ENCODE measurements at places on chromosomes 2 and 18. TPM values are rescaled to one million over a fixed set of nuclear protein-coding genes. Genes with fewer than 3 reads are reported as not detected.

DNA sequence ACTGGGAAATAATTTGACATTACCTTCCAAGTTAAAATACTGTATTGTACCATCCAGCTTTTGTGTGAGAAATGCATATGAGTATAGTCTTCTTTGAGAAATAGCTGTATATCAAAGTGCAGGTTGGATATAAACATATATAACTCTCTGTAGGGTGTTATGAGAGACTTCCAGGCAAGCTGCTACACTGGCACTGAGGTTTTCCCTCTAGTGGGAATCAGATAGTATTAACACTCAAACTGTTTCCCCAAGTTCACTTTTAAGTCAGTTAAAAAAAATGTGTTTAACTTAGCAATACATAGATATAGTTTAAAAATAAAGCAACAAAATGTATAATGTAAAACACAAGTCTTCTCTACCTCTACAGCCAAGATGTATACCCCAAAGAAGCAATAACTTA, 368.4 kb upstream of the SLC8A1 start:
- H3K36me3 ChIP-seq: no peaks in the 10 kb centered on the region
- no peaks in the 10 kb centered on the region for H3K4me1 ChIP-seq
- H3K27ac ChIP-seq: no peak overlapping the region
- H3K27me3 ChIP-seq: no peaks in the 10 kb centered on the region
- no peak for DNase-seq
- H3K4me3 ChIP-seq: no peak overlapping the region

DNA sequence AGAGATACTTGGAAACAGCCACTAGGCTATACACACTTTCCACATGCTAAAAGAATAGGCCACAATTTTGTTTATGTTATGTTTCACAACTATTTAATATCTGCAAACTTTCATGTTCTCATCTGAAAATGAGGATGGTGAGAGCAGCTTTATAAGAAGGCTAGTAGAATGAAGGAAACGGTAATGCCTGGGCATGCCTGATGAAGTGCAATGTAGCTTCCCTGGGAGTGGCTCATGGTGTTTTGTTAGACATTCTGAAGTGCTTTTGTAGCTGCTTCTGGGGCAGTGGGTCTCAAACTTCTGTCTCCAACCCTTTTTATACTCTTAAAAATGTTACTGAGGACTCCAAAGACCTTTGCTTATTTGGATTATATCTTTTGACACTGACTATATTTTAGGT, 193.3 kb upstream of the VWC2L start:
- H3K4me3 ChIP-seq: no peak overlapping the region
- no peaks in the 10 kb centered on the region for H3K4me1 ChIP-seq
- H3K27ac ChIP-seq: no peak overlapping the region
- DNase-seq: no peak
- no peaks in the 10 kb centered on the region for H3K36me3 ChIP-seq

GCG gene
- total RNA-seq: not detected

EIPR1 gene
- total RNA-seq: 14.5 TPM

DNA sequence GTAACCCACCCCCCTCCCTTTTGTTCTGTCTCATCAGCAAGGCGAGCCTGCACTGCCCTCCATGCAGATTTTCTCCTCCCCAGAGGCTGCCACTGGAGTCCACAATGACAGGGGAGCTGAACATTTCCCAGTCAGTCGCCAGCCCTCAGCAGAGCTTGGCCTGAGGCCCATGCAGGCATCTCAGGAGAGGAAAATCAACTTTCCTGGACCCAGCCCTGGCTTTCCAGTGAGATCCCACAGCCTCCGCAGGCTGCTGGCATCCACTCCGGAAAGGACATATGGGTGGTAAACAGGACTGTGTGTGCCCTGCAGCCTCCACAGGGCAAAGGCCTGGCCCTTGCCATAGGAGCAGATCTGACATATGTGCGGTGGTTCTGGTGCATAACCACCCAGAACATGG, 253.8 kb downstream of the TNS1 start:
- no peaks in the 10 kb centered on the region for H3K27me3 ChIP-seq
- peaks cover 34% of the 10 kb centered on the region for H3K36me3 ChIP-seq
- no peak overlapping the region for H3K4me3 ChIP-seq
- no peak for DNase-seq
- peaks cover 18% of the 10 kb centered on the region for H3K4me1 ChIP-seq

- no peaks in the 10 kb centered on the region for H3K27me3 ChIP-seq
- DNase-seq: no peak
- no peaks in the 10 kb centered on the region for H3K4me1 ChIP-seq
Measured at GRCh38 chr18:11251229-11251890, 102.0 kb upstream of the PIEZO2 start.

DIPK1C gene
- not detected for total RNA-seq

DNA sequence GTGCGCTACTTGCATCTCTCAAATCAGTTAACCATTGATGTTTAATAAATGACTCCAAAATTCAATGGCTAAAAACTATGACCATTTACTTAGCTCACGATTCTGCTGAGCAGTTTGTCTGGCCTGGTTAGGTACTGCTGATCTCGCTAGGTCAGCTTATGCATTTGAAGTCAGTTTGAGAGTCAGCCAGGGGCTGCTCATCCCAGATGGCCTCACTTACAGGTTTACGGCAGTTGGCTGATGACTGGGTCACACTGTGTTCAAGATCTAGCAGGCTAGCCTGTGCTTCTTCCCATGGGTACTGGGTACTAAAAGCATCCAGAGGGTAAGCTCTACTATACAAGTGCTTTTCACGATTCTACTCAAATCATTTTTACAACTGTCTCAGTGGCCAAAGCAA, 122.1 kb downstream of the DLGAP1 start:
- H3K4me1 ChIP-seq: no peaks in the 10 kb centered on the region
- no peaks in the 10 kb centered on the region for H3K36me3 ChIP-seq
- no peak for DNase-seq
- H3K27ac ChIP-seq: no peak overlapping the region
- H3K27me3 ChIP-seq: no peaks in the 10 kb centered on the region
- H3K4me3 ChIP-seq: no peak overlapping the region

DNA sequence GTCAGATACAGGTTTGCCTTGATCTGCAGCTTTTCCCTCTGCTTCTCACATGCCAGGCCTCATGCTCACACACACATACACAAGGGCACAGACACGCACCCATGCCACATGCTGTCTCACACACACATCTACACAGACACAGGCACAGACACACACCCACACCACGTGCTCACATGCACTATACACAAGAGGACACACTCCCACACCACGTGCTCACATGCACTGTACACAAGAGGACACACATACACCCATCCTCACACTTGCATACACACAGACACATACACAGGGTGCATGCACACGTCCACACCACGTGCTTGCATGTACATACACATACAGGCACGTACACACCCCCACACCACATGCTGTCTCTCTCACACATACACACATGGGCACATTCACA, 253.8 kb downstream of the ATAD2B start:
- no peak for DNase-seq
- no peaks in the 10 kb centered on the region for H3K4me1 ChIP-seq
- no peak overlapping the region for H3K4me3 ChIP-seq
- no peaks in the 10 kb centered on the region for H3K27me3 ChIP-seq
- H3K27ac ChIP-seq: no peak overlapping the region
- no peaks in the 10 kb centered on the region for H3K36me3 ChIP-seq

- no peaks in the 10 kb centered on the region for H3K27me3 ChIP-seq
- H3K27ac ChIP-seq: no peak overlapping the region
- no peaks in the 10 kb centered on the region for H3K4me1 ChIP-seq
- H3K36me3 ChIP-seq: no peaks in the 10 kb centered on the region
- DNase-seq: no peak
Measured at GRCh38 chr18:68456985-68457384, 257.9 kb downstream of the TMX3 start.

GRCh38 chr2:71101656-71102055, 28.4 kb downstream of the MCEE start:
- H3K4me1 ChIP-seq: no peaks in the 10 kb centered on the region
- no peaks in the 10 kb centered on the region for H3K27me3 ChIP-seq
- no peak for DNase-seq

DNA sequence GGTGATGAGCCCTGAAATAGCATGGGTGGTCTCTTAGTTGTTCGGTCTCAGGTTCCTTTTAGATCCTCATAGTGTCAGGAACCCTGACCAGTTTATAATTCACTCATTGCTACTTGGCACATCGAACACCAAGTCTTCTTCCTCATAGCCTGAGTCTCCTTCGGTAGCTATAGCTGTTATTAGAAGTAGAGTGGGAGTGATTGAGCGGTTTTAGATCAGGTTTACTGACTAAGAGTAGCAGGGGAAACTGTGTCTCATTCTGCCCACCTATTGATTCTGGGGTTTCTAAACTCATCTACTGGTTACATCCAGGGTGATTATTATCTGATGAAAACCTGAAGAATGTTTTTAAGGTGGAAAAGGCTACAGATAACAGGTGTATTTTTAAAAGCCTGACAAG, 114.6 kb downstream of the SETBP1 start:
- DNase-seq: no peak
- H3K4me3 ChIP-seq: no peak overlapping the region
- peaks cover 10% of the 10 kb centered on the region for H3K4me1 ChIP-seq
- H3K27me3 ChIP-seq: no peaks in the 10 kb centered on the region

CCDC85A gene
- 15.0 TPM for total RNA-seq

DNA sequence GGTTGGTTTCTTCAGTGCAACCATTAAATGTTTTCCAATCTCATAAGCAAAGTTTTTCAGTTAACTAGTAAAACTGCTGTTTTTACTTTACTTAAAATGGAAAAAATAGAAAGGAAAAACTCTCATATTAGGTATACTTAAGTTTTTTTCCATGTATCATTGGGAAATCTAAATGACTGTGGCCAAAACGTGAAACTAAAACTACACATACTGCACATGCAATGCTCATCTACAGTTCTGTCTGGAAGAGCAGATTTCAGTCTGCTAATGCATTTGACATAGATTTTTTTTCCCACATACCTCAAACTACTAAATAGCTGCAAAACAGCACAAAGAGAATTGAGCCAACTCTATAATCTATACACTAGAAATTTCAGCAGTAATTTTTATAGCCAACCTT, 62.6 kb downstream of the COL5A2 start:
- no peak overlapping the region for H3K27ac ChIP-seq
- peaks cover 26% of the 10 kb centered on the region for H3K4me1 ChIP-seq
- H3K36me3 ChIP-seq: no peaks in the 10 kb centered on the region
- no peaks in the 10 kb centered on the region for H3K27me3 ChIP-seq

SCTR gene
- not detected for total RNA-seq
